K562 (cell line): ENCODE measurements at places on chromosomes 1 and 21.

DNA sequence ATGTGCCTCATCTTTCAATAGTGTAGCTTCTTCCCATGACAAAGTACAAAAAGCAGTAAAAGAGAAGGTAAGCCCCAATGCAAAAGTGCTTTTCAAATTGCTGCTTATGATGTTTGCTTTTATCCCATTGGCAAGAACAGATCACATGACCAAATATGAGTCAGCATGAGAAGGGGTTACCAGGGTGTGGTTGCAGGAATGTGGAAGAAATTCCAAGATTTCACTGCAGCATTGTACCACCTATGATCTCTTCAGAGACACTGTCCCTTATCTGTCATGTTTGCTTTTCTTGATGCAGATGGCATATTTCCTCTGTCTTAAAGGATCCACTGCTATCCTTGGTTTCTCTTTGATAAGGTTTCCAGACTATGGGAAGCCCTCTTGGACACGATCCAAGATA, 1006.9 kb upstream of the PRMT6 start:
- DNase-seq, result no peak

- DNase-seq, result no peak
Observed at GRCh38 chr1:171817511-171818265, 23.6 kb upstream of the DNM3 start.

GRCh38 chr1:61077676-61078541, 4.5 kb upstream of the NFIA start:
- peak; percentile 77 for DNase-seq

GRCh38 chr21:38314558-38314957, 57.8 kb downstream of the KCNJ15 start:
- no peak for DNase-seq

- no peak for DNase-seq
Observed at GRCh38 chr1:61301824-61302657, 219.7 kb downstream of the NFIA start.

DNA sequence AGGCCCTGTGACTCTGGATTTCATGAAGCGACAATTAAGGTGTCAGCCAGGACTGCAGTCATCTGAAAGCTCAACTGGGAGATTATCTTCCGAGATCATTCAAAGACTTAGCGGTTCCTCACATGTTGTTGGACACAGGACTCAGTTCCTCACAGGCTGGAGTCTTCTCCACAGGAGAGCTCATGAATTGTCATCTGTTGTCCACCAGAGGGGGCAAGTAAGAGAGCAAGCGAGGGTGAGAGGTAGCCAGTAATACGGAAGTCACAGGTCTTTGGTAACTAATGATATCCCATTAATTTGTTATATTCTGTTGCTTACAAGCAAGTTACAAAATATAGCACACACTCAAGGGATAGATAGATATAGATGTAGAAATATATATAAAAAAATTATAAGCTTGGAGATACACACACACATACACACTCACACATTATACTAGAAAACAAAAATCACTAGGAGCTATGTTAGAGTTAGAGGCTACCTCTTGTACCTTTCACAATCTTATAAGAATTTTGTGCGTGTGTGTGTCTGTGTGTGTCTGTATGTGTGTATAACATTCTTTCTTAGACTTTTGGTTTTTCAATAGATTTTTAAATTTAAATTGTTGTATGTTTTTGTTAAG, 1695.3 kb downstream of the BRINP3 start:
- peak; percentile 14 for DNase-seq

GRCh38 chr1:196466654-196467053, 141.6 kb downstream of the KCNT2 start:
- no peak for DNase-seq

DNA sequence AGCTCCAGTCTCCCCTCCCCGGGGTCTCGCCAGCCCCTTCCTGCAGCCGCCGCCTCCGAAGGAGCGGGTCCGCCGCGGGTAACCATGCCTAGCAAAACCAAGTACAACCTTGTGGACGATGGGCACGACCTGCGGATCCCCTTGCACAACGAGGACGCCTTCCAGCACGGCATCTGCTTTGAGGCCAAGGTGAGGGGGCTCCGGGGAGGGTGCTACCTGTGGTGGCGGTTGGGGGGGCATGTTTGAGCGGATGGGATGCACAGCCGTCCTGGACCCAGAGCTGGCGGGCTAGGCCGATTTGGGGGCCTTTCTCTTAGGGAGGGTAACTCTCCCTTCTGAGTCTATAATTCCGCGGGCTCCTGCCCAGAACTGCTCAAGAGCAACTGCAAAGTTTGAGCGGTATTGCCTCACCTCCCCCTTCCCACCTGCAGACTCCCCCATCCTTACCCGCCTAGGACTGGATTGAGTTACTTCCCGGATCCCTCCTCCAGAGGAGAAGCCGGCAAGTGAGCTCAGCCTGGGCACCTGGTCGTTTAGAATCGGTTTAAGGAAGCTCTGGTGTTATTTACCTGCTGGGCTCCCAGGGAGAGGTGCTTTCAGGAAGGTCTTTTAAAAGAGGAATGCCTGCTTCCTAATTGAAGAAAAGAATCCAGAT, 730 bp downstream of the NOS1AP start:
- no peak for DNase-seq

DNA sequence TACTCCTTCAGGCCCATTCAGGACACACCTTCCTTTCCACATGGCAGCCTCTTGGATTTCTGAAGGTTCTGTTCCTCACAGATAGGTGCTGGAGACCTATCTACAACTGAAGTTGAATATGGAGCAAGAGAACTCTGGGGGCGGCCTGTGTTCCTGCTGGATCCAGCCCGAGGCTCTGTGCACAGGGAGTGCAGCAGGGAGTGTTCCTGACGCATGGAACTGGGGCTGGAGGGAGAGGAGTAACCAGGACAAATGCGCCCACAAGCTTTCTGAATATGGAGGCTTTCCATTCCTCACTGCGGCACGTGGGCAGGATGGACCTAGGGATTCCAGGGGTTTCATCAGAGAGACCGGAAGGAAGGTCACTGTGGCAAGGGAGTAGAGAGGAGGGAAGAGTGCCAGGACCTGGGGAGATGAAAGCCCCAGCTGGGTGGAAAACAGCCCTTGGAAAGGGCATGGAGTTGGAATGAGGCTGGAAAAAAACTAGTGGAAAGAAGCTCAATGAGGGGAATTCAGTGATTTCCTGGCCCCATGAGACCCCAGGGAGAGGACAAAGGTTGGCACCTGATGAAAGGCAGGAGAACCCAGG, 12.5 kb downstream of the PM20D1 start:
- no peak for DNase-seq

- no peak for DNase-seq
Observed at GRCh38 chr1:86155807-86156565, 586 bp downstream of the COL24A1 start.

DNA sequence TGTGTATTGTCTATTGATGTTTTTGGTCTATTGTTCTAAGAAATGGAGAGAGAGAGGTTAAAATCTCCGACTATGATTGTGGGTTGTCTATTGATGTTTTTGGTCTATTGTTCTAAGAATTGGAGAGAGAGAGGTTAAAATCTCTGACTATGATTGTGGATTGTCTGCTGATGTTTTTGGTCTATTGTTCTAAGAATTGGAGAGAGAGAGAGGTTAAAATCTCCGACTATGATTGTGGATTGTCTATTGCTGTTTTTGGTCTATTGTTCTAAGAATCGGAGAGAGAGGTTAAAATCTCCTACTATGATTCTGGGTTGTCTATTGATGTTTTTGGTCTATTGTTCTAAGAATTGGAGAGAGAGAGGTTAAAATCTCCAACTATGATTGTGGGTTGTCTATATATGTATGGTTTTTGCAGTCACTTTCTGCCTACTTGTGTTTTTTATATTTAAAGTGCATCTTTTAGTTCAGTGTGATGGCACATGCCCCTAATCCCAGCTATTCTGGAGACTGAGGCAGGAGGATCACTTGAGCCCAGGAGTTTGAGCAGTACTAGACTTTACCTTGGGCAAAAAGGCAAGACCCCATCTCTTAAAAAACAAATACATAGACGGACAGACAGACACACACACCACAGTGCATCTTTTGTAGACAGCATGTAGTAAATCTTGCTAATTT, 16.2 kb downstream of the C1orf159 start:
- no peak for DNase-seq

- DNase-seq, result no peak
Observed at GRCh38 chr1:225299624-225300023, 128.2 kb downstream of the LBR start.

- no peak for DNase-seq
Observed at GRCh38 chr1:222736972-222737371, at the start of gene FAM177B. Gene FAM177B, plus strand, starts transcription at chr1:222737202. Its CDS starts 9,344 bp downstream, at chr1:222746546.

DNA sequence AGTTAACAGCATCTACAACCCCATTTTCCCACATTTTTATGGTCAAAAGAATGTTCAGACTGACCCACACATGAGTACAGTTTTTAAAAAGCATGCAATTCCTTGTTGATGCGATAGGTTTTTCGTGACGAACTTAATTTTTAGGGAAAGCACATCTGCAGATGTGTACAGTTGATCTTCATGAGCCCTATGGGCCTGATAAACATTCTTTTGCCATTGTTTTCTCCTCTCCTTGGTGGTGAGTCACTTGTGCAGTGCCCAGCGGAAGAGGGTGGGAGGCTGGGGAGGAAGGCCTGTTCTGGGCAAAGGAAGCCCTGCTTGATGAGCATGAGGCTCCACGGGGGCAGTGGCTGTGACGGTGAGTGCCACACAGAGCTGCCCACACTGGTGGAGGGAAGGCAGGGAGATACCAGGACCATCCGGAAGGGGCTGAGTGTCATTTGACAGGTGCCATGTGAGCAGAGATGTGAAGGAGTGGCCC, 5.3 kb downstream of the ARF1 start:
- no peak for DNase-seq

GRCh38 chr1:61434276-61434675, 290.7 kb downstream of the TM2D1 start:
- no peak for DNase-seq

GRCh38 chr1:220839474-220839873, 39.8 kb upstream of the HLX start:
- DNase-seq, result no peak

GRCh38 chr21:46585191-46585953, 19.5 kb downstream of the S100B start:
- DNase-seq, result no peak

GRCh38 chr1:154697710-154698109, 89.7 kb upstream of the ADAR start:
- no peak for DNase-seq

DNA sequence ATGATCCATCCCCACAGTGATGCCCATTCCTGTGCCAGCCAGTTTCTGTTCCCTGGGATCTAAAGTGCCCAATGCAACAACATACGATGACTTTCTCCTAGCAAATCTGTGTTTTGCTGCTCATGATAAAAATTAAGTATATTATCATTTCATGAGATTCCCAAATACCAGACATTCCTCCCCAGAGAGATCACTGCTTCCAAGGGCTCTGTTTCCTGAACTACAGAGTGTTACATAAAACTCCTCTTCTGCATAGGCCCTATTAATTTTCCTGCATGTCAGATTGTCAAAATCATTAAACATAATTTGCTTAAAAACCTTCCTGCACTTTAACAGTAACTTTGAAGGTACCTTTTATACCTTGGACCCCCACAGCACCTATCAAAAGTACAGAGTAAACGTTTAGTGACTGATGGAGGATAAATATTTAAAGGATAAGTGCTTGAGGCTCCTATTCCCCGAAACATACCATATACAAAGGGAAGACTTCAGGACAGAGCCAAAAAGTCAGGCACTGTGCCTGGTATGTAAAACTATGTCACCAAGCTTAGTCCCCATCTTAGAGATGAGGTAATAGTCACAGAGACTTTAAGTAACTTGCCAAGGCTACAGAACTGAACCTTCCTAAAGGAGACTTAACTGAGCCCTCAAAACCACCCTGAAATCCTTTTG, 50.2 kb downstream of the SLC25A24 start:
- DNase-seq, result no peak

- no peak for DNase-seq
Observed at GRCh38 chr1:9870572-9870971, 39.5 kb downstream of the CTNNBIP1 start.

DNA sequence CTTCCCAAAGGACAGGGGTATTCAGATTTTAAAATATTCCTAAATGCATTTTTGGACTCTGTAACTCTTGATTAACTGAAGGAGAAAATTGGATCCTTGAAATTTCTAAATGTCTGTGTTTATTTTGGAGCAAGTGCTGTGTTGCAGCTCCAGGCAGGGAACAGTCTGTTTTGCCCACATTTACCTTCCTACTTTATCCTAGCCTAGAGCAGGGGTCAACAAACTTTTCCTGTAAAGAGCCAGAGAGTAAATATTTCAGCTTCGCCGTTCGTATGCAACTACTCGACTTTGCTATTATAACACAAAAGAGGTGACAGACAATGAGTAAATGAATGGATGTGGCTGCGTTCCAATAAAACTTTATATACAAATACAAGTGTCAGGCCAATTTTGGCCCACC, 402.2 kb downstream of the GPATCH2 start:
- no peak for DNase-seq

GRCh38 chr1:173663159-173663558, 6.5 kb downstream of the ANKRD45 start:
- no peak for DNase-seq

- no peak for DNase-seq
Observed at GRCh38 chr21:25054689-25055088, 552.6 kb downstream of the MRPL39 start.

- DNase-seq, result no peak
Observed at GRCh38 chr21:44684483-44684882, 2.5 kb upstream of the KRTAP12-1 start.

GRCh38 chr1:221663321-221663720, 78.6 kb downstream of the DUSP10 start:
- DNase-seq, result no peak

DNA sequence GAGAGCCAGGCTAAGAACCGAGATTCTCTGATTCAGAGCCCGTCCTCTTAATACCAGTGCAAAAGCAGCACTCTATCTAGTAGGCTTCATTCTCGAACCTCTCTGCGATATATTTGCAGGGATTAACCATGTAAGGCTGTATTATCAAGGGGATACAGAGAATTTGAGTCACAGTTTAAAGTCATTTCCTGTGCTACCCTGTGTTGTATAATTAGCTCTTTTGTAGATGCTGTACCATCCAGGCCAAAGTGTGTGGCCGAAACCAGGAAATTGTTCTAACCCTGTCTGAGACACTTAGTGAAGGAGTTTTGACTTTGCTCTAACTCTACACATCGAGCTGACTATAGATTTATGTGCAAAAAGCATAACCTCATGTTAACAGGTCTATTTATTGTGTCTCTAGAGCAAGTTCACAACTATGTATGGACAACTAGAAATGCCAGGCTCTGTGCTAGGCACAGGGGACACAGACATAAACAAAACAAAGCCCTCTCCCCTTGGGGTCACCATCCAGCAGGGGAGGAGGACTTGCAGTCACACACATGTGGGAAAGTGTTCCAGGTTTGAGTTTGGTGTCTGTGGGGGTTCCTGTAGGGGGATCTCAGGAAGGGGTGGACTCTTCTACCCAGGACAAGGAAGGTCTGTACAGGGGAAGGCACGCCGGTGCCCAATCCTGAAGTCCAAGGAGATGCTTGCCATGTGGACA, 182.2 kb downstream of the DHRS3 start:
- no peak for DNase-seq

DNA sequence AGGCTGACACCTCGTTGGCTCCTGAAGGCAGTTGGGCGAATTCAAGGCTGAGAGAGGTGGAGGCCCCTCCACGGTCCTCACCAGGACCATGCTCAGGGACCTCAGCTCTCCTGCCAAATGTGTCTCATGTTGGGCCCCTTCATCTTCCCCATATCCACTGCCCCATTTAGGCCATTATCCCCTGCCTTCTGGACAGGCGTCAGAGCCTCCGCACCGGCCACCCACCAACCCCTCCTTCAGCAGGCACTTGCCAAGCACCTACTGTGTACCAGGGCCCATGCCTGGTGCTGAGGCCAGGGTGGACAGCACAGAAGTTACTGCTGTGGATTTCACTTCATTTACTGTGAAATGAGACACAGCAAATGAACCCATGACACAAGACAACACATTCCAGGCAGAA, 325.8 kb downstream of the MATN1 start:
- DNase-seq, result no peak

GRCh38 chr1:241994171-241994570, 4.7 kb downstream of the MAP1LC3C start:
- no peak for DNase-seq
